ENCODE measurements at places on chromosomes 1 and 21.

DNA sequence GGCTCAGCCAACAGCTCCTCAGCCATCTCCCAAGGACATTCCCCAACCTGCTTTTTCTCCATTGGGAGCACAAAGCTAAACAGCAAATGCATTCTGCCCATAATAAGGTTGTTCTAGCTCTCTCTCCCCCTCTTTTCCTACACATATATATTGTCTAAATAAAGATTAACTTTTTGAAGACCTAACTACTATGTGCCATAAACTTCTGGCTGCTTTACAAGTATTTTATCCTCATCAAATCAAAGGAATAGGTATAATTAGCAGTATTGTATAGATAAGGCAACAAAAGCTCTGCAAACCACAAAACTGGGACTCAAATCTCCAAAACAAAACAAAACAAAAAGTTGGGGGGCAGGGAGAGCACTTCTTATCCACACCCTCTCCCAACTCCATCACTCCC, 43.4 kb downstream of the TGFBR3 start:
- DNase-seq, result no peak

- no peak for DNase-seq
These were observed 73.9 kb upstream of the RRP15 start for GRCh38 chr1:218211241-218211640.

DNA sequence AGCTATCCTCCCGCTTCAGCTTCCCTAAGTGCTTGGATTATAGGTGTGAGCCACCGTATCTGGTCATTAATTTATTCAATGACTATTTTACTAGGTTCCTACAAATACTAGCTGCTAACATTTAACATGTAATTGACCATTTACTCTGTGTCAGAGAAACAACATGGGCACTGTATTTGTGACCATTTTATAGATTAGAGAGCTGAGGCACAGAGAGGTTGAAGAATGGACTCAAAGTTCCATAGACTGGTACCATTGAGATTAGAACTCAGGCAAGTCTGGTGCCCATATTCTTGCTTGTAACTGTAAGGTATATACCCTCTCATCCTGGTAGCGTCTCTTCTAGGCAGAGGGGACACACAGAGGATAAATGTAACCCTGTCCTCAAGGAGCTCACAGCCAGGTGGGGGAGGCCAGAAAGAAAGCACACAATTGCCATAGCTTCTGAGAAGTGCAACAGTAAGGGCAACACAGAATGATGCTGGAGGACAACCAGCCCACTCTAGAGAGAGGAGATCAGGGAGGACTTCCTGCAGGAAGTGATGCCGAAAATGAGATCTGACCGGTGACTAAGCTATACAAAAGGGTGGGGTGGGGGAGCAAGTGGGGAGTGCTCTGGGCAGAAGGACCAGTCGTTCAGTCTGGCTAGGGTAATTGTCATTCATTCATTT, 3.8 kb downstream of the SRARP start:
- no peak for DNase-seq

- no peak for DNase-seq
These were observed 355.6 kb downstream of the SIPA1L2 start for GRCh38 chr1:232274236-232274855.

DNA sequence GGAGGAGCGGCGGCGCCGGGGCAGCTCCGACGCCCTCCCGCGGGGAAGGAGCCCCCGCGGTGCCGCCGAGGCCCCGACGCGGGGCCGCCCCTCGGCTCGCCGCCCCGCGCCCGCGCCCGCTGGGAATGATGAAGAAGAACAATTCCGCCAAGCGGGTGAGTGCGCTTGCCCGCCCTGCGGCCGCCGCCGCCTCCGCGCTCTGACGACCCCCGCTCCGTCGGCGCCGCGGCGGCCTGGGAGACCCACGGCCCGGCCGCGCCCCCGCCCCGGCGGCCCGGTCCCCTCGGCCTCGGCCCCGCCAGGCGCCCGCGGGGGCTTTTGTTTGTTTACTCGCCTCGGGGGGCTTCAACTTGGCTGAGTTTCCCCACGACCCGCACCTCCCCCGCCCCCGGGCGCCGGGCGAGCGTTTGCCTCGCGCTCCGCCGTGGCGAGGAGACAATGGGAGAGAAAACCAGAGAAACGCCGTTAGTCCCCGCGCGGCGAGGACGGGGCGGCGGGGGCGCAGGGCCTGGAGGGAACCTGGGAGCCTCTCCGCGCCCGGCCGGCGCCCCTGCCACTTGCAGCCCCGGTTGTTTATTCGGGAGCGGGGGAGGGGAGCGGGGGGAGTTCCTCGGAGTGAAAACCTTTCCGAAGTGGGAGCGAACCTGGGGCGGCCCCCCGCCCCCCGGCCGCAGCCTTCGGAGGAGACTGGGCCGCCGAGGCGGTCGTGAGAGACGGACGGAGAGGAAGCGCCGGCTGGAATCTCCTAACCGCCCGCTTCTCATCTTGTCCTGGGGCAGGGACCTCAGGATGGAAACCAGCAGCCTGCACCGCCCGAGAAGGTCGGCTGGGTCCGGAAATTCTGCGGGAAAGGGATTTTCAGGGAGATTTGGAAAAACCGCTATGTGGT, 661 bp downstream of the PLEKHO1 start:
- DNase-seq, result peak; percentile 11

DNA sequence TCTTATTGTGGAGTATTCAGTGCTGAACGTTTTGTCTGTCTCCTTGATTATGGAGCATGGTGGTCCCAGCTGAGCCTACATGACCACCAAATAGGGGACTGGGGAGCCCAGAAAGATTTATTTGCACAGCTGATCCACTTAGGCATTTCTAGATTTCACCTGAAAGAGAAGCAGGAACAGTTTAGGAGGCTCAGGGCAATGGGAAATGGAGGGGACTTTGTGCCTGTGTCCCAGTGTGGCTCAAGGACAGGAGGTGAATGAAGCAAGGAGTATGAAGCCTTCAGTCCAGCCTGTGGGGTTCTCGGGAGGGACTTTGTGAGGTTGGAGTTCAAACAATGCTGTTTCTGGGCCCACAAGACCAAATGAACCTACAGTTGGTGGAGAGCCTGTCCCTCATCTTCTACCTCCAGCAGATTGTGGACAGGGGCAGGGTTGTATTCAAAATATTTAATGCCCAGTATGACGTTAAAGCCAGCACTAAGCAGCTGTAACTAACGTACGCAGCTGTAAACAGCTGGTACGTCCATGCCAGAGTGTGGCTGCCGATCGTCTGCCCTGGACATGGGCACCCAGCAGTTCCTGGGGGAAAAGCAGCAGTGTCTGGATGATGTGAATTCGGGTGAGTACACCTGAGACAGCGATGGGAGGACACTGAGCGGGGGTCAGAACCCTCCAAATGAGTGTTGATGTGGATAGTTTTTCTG, 164.9 kb upstream of the RAB4A start:
- no peak for DNase-seq

DNA sequence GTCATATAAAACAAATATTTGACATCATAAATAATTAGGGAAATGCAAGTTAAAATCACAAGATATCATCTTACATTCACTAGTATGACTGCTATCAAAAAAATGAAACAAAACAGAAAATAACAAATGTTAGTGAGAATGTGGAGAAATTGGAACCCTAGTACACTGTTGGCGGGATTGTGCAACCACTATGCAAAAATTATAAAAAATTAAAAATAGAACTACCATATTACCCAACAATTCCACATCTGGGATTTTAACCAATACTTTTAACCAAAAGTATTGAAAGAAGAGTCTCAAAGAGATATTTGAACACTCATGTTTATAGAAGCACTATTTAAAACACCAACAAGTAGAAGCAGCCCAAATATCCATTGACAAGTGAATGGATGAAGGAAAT, 797.2 kb upstream of the ADAMTS5 start:
- no peak for DNase-seq

- DNase-seq, result no peak
These were observed 1.8 kb upstream of the ZNF281 start for GRCh38 chr1:200411406-200412257.

DNA sequence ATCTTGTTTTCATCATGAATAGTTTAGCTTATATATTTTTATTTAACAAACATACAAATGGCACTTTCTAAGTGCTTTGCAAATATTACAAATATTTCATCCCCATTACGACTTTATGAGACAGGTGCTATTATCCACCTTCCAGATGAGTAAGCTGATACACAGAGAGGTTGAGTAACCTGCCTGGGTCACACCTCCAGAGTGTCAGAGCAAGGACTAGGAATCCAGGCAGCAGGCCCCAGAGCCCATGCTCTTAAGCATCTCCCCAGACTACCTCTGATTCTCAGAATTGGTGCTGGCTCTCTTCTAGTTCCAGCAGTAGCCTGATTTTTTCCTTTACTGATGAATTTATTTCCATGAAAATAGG, 40.0 kb downstream of the EPHB2 start:
- DNase-seq, result no peak

DNA sequence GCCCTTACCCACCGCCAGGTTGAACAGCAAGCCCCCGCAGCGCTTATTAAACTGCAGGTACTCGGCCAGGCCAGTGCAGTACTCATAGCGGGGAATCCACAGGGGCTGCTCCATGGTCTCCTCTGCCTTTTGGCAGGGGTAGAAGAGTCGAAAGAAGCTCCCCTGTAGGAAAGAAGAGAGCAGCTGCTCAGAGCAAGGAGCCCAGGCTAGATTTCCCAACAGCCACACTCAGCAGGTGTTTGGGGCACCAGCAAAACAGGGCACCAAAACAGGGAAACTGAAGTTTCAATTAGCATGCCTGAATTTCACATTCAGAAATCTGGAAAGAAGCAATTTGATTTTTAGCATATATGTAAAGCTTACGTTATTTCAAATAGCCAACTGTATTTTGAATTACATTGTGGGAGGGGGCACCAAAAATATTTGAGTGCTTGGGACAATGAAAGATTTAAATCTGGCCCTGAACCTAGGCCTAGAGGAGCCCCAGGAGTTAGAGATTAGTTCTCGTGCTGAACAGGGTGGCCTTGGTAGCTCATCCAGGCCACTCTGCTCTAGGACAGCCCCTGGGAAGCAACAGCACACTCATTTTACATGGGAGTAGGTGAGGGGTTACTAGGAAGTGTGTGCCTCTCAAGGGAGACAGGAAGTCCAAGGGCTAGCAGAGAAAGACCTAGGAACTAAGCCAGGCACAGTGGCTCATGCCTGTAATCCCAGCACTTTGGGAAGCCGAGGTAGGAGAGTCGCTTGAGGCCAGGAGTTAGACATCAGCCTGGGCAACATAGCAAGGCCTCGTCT, 8.2 kb downstream of the PAFAH2 start:
- DNase-seq, result no peak

GRCh38 chr1:201990427-201990826, 8.0 kb downstream of the RNPEP start:
- DNase-seq, result no peak

DNA sequence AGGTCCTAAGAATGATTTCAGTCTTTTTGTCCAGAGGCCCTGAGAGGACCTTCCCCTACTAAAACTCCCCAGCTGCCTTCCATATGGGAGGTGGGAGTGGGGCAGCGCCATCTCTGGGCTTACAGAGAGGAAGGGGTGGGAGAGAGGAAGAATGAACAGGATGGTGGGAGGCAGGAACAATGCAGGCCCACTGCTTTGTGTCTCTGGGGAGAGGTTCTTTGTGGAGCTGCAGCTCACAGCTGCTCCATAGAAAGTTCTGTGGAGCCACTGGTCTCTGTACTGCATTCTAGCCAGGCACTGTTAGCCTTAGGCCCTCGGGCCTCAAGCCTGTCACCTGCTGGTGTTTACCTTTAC, 43.6 kb upstream of the A3GALT2 start:
- DNase-seq, result no peak

- no peak for DNase-seq
These were observed 332.4 kb downstream of the CAMTA1 start for GRCh38 chr1:7117399-7118281.

- no peak for DNase-seq
These were observed 69.4 kb downstream of the RGS2 start for GRCh38 chr1:192878249-192878648.

DNA sequence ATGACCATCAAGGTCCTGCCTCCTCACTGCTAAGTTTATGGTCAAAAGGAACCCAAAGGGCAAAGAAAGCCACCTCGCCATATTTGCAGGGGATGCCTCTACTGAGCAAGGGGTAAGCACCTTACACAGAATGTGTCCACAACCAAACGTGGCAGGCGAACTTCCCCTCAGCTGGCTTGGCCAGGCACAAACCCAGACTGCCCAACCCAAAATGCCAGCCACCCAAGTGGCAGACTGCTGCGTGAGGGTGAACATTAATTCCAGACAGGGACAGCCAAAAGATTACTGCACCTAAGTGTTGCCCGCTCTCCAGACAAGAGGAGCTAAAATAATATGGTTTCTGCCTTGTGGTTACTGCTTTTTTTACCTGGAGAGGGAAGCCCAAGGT, 16.0 kb downstream of the ZNF697 start:
- no peak for DNase-seq

- no peak for DNase-seq
These were observed 26.4 kb upstream of the LRIG2 start for GRCh38 chr1:113046569-113046968.

DNA sequence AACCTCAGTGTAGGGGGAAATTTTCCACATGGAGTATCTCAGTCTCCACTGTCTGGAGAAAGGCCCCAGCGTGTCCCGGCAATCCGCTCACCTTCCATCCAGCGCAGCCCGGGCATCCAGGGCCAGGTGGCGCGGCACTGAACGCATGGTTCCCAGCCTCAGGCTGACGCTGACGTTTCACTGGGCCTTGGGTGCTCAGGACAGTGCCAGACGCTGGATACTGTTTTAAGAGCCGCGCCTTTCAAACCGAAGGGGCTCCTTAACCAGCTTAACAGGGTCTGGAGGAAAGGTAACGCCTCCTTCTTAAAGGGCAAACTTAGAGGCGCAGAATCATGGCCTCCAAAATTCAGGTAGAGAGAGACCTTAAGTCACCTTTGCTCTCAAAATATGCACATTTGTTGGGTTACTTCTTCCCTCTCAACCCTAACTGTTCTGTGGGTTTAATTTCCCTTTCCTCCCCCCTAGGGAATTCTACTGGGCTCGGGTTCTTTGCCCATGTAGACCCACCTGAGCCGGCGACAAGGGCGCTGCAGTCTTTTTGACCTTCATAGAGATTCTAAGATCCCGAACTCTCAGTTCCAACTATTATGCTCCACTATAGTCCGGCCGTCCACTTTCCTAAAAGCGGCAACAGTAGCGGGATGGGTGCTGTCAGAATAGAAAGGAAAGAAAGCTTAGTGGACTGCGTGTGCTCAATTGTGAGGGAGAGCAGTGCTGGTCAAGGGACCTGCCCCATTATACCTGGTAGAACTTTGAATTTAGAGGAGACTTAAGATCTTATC, 3.5 kb upstream of the LHX9 start:
- no peak for DNase-seq

GRCh38 chr1:41390166-41390565, 28.9 kb downstream of the FOXO6 start:
- no peak for DNase-seq

DNA sequence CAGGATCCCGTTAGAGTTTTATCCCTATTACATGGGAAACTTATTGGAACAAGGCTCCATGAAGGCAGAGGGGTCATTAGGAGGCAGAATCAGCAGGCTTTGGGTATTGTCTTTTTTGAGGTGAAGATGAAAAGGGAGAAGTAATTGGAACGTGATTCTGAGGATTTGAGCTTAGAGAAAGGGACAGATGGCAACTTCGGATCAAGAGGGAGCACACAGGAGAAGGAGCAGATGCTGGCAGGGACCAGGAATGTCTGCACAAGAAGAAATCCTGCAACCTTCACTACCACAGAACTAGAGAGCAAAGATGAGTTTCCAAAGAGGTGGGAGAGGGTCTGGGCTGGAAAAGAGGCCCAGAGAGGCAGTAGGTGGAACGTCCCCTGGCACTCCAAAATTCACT, 202.8 kb downstream of the RRAGC start:
- no peak for DNase-seq

GRCh38 chr21:35198982-35199732, 150.1 kb upstream of the RUNX1 start:
- no peak for DNase-seq

- DNase-seq, result no peak
These were observed 40.8 kb upstream of the NEXN start for GRCh38 chr1:77847621-77848080.
